Stimulated activated CD4-positive, alpha-beta T cell treated with anti-CD3 and anti-CD28 coated beads, Interleukin-15, amount 100 ng/mL, for 48 hours (primary cell): ENCODE measurements at places on chromosomes 5 and 9.

- no peak for DNase-seq
Observed at GRCh38 chr9:116081435-116082115, 72.0 kb upstream of the PAPPA start.

- DNase-seq, result no peak
Observed at GRCh38 chr5:28516722-28517121, 1478.3 kb upstream of the CDH9 start.

GRCh38 chr9:129567842-129568559, 52.9 kb downstream of the C9orf50 start:
- no peak for DNase-seq

DNA sequence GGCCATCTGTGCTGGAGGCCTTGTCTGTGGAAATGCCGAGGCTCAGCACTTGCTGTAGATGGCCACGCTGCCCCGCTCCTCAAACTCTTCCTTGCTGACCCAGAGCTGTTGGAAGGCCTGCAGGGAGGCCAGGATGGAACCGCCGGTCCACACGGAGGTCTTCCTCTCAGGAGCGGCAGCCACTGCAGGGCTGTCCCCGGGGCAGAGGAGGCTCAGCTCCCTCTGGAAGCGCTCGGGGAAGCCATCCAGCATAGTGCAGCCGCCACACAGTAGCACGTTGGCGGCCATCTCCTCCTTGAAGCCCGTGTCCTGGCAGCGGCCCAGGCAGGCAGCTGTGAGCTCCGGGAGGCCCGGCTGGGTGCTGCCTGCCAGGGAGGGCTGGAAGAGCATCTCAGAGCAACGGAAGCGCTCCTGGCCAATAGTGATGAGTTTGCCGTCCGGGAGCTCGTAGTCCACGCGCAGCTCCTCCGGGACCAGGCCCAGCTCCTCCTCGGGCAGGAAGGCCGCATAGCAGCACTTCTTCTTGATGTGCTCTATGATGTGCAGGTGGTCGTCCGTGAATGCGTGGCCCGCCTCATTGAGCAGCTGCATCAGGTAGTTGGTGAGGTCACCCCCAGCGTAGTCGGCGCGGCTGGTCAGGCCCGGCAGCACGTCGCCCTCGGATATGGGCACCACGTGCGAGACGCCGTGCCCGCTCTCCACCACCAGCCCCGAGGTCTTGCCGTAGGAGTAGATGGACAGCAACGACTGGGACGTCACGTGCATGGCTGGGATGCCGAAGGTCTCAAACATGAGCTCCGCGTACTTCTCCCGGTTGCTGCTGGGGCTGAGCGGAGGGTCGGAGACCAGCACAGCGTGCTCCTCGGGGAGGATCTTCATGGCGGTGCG, 901 bp downstream of the ACTL7B start:
- DNase-seq, result no peak

GRCh38 chr9:36855448-36856315, 178.4 kb downstream of the PAX5 start:
- DNase-seq, result peak; percentile 19

DNA sequence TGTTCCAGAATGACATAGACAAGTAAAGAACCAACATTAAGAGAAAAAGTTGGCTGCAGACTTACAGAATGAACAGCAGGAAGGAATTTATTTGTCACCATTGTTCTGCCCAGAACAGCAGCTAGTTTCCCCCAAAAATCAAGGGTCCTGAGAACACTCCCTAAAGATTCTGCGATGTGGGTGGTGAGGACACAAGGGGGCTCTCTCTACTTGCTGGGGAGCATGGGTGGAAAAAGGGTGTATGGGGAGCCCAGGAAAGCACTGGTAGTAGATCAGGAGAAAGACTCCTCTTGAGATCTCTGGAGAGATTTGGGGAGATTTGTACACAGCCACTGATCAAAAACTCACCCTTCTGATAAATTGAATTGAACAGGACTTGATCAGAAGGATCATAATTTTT, 316.5 kb downstream of the KCTD16 start:
- no peak for DNase-seq

DNA sequence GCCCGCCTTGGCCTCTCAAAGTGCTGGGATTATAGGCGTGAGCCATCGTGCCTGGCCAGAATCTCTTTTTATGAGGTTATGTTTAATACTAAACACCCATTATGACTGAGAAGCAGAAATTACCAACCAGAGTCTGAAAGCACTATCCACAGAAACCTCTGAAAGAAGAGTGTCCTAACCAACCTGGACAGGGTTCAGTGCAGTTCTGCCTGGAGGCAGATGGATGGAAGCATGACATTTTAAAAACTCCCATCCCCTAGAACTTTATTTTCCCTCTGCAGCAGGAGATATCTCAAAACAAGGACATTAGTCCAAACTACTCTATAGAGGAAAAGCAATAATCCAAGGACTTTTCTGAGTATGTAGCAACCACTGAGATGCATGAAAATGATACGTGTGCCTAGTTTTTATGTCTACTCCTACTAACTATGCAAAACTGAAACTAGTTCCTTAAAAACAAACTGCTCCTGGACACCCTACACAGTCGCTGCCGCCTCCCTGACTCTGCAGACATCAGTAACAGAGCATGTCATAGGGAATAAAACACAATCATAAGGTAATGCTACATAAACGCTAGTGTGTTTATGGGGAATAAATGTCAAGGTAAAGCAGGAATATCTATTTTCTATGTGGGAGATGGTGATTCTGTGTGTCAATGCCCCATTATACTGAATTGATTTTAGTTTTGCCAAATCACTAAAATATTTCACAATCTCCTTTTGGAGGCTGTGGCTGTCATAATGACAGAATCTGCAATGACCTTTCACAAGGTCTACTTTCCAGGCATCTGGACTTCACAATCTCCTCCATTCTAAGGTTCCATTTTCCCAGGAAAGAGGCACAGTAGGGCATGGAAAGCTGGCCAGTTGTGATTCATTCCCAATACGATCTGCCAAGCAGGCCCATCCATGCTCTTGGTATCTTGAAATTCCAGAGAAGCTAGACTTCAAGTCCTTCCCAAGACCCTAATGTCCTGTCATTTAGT, 122.8 kb downstream of the SIL1 start:
- no peak for DNase-seq

GRCh38 chr5:24385617-24386016, 259.2 kb downstream of the CDH10 start:
- no peak for DNase-seq

DNA sequence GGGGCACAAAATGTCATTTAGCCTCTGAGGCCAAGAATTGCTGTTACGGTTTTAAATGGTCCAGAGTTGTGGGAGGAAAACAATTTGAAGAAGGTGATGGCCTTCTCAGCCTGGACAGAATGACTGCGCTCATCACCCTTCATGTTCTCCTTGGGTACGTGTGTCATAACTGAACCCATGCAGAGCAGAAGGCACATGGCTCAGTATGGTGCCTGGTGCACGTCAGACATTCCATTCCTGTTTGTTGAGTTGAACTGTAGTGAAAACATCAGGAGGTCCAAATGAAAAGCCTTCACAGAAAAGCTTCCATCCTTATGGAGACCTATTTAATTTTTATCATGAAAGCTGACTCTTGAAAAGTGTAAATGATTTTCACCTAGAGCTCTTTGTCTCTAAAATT, 133.2 kb downstream of the CFAP90 start:
- DNase-seq, result no peak

- DNase-seq, result no peak
Observed at GRCh38 chr5:18395126-18396110, 761.2 kb downstream of the TAF11L14 start.

DNA sequence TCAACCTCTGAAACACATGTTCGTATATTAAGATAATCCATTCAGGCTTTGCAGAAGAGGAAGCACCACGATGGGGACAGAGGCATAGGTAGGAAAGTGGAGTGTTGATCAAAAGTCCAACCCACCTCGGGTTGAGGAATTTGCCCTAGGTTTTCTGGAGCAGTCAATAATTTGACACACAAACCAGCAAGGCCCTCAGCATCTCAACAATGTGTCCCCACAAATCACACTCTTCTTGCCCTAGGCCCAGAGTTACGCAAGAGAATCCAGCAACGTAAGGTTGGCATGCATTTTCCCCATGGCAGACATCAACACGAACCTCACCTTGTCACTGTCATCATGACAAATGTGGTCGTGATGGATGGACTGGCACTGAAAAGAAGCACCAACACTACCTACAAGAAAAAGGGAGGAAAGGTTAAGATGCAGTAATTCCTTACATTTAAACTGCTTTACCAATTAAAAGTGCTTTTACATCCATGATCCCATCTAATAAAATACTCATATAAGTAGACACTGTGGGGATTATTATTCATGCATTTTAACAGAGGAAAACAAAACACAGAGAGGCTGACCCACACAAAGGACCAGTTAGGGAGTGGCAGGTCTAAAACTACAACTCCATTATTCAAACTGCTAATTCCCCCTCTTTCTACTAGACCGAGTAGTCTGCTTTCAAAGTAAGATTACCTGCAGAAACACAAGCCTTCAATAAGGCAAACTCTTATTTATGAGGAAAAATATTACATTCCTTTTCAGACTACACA, 24.4 kb upstream of the RNF38 start:
- no peak for DNase-seq

GRCh38 chr9:32783168-32783891, at the start of gene TMEM215:
TMEM215 (plus strand) TSS chr9:32783540; CDS start chr9:32784184, 644 bp downstream.
- DNase-seq, result no peak

DNA sequence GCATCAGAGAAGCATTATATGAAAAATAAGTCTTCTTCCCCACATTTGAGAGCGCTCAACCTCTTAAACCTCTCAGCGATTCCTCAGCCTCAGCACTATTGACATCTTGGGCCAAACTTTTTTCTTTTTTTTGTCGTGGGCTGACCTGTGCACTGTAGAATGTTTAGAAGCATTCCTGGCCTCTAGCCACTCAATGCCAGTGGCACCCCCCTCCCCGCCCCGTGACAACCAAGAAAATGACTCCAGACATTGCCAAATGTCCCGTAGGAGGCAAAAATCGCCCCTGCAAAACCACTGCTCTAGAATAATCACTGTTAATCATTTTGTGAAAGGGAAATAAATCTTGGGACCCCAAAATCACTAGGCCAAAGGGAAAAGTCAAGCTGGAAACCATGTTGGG, 129.1 kb upstream of the BOD1 start:
- DNase-seq, result no peak

- no peak for DNase-seq
Observed at GRCh38 chr5:38187532-38187931, 70.8 kb upstream of the EGFLAM start.
